Posterior cingulate gyrus (tissue), 11 donors: ENCODE measurements at places on chromosomes 5 and 9.

GRCh38 chr5:147643142-147643541 lies 133.3 kb upstream of the DPYSL3 start:
- DNase-seq, result no peak

DNA sequence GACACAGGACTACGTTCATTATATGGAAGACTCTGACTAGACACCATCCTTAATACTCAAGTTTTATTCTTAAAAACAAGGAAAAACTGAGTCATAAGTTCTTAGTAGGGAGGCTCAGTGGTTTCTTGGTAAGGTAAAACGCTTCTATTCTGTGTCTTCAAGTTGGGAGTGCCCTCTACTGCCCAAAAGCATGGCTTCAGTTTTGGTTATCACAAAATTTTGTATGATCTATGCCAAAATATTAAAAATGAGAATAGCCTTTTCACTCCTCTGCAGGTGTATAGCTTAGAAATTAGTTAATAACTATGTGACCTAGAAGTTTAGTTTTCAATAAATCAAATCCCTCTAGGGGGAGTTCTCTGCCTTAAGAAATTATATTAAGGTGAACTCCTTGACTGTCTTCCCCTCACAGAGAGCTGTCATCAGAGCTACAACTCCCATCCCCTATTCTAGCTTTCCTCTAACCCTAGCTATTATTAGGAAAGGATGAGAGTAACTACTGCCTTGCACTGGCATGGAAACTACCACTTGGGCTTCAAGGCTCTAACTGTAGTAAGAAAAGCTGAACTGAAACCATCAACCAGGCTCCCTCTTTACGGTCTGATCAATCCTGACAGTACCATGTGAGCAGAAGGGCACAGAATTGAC lies 189.7 kb downstream of the GNAQ start:
- DNase-seq, result no peak

- DNase-seq, result no peak
These were observed 3.6 kb upstream of the STING1 start for GRCh38 chr5:139486201-139486600.

- DNase-seq, result no peak
These were observed 17.7 kb downstream of the ADAMTSL2 start for GRCh38 chr9:133552236-133552635.
